ENCODE measurements at places on chromosomes 16 and 17.

GRCh38 chr17:39951924-39952679 lies 10.7 kb upstream of the GSDMA start:
- no peak for DNase-seq

GRCh38 chr16:9657641-9658040 lies 524.6 kb downstream of the GRIN2A start:
- DNase-seq = no peak

- DNase-seq = no peak
These were observed 40.8 kb downstream of the KANSL1 start for GRCh38 chr17:46152423-46152822.

DNA sequence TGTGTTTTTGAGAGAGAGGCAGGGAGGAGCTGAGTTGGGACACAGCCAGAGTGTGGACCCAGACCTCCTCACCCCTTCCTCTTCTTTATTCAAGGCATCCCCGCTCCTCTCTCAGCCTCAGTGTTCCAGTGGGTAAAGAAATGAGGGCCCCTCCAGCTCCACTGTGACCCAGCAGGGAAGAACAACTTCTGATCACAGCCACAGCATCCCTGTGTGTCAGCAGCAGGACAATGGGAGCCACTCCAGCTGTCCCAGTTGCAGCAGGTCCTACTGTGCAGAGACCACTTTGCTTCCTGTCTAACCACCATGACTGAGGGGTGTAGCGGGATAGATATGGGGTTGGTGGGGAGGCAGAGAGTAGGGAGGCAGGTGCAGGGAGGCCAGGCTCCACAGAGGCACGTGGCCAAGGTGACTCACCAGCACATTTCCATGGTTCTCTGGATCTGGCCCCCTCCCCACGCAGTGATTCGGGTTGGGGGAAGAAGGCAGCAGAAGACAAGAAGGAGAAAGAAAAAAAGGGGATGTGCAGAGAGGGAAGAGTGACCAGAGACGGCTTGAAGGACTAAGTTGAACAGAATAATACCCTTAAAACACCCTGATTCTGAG lies 24.5 kb downstream of the PIK3R5 start:
- no peak for DNase-seq

DNA sequence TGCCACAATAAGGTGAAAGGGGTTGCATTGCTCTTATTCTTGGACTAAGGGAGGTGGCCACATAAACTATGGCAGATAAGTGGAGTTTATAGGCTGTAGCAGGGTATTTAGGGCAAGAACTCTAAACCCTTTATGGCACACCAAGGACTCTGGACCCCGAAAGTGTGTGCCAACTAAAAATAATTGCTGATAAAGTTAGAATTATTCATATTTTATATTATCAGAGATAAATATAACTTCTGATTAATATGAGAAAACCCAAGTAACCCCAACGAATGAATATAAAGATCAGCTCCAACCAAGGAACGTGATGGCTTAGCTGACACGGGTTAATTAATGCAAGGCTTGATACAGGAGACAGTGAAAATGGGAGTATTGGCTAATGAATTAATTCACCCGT lies 8.8 kb upstream of the SDR42E1 start:
- DNase-seq = no peak

DNA sequence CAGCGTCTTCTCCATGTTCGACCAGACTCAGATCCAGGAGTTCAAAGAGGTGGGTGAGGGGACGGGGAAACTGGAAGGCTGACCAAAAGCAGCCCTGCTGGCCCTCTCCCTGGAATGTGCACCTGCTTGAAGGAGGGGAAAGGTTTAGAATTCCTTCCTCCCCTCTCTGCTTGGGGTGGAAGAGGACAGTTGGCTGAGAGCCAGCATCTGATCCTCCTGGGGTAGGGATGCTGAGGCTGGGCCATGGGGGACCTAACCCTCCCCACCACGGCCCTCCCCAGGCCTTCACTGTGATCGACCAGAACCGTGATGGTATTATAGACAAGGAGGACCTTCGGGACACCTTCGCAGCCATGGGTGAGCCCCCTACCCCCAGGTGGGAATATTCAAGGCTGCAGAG lies 1.3 kb downstream of the MYL11 start:
- DNase-seq = no peak

GRCh38 chr16:12646490-12647274 lies 157.0 kb downstream of the CPPED1 start:
- DNase-seq = no peak

DNA sequence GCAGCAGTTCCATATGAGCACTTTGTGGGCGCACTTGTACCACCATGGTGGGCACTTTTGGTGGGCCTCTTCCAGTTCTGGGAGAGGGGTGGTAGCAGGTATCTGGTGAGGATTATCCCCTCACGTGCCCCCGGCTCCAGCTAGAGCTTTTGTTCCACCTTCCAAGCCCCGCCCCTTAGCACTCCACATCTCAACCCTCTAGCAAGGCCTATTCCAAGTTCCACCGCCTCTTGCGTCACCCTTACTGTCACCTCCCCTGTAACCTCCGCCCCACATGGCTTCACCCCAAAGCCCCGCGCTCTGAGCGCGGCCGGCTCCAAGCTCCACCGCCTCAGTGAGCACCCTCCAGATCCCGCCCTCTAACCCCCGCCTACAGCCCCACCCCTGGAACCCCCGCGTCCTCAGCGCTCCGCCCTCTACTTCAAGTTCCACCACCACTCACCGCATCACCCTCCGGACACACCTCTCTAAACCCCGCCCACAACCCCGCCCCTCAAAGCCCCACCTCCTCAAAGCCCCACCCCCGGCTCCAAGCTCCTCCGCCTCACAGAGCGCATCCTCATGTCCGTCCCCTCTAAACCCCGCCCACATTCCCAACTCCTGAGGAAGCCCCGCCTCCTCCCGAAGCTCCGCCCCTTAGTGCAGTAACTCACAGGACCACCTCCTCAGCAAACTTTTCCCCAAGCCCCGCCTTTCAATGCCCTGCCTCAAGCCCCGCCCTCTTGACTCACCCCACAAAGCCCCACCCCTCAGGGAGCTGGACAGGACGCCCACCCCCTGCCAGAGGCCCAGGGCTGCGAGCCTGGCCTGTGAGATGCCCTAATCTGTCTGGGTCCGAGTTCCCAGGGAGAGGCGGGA lies 11.1 kb downstream of the SCN4A start:
- peak; percentile 4 for DNase-seq

GRCh38 chr17:10585529-10585928 lies 36.1 kb upstream of the MYH2 start:
- DNase-seq = no peak

GRCh38 chr16:75088216-75088615 lies 28.4 kb downstream of the LDHD start:
- no peak for DNase-seq

GRCh38 chr17:64339516-64340490 lies 50.9 kb downstream of the PECAM1 start:
- DNase-seq = no peak

- DNase-seq = peak; percentile 80
These were observed 41.7 kb downstream of the SRL start for GRCh38 chr16:4200000-4200780.

- DNase-seq = no peak
These were observed 48.4 kb downstream of the COX4I1 start for GRCh38 chr16:85847681-85848601.

DNA sequence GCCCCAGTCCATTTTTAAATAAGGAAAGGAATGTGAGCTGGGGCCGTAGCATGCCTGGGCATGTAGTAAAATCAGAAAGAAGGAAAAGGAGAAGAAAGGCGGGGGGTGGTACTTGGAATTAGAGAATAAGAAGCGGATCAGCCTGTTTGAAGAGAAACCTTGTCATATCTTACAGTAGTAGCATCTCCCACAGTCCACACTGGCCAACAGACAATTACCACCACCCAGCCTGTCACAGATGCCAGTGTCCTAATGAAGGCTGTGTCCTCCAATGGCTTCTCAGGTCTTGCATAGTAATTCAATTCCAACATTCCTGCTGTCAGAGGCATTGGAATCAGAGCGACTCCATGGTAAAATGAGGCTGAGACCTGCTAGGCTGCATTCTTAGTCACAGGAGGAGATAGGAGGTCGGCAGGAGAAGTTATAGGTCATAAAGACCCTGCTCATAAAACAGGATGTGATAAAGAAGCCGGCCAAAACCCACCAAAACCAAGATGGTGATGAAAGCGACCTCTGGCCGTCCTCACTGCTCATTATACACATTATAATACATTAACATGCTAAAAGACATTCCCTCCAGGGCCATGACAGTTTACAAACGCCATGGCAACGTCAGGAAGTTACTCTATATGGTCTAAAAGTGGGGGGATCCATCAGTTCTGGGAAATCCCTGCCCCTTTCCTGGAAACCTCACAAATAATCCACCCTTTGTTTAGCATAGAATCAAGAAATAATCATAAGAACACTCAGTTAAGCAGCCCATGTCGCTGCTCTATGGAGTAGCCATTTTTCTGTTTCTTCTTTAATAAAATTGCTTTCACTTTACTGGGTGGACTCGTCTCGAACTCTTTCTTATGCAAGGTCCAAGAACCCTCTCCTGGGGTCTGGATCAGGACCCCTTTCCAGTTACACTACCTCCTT lies 9.6 kb upstream of the AKAP10 start:
- DNase-seq = no peak

- no peak for DNase-seq
These were observed 550.0 kb downstream of the CDH13 start for GRCh38 chr16:83176802-83177201.

DNA sequence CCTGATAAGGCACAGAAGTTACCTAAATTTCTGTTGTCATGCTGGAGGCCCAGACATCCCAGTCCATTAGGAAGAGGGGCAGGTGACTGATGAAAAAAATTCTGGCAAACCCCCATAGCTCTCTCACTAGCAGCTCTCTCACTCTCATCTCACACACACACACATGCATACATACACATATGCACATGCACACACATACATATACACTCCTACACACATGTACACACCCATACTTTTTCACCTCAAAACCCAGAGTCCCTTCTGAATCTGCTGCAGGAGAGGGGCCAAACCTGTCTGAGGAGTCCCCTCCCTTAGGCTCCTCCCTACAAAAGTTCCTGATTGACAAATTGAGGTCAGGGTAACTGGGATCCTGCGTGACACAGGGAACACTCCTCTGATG lies 22.6 kb upstream of the SDR42E2 start:
- DNase-seq = no peak

DNA sequence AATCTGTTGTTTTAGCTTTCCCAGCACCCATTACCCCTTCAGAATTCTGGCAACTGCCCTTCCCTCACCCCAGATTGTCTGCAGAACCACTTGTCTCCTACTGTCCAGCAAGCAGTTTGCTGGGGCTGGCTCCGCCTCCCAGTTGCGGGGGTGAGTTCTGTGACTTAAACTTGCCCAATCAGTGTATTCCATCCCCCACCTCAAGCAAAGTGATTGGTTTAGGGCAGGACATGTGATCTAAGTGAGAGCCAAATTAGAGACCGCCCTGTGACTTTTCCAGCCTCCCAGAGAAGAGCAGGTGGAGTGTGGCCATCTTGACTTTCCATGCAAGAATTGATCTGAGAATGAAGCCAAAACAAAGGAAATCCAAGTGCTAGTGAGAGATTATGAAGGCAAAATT lies 22.7 kb upstream of the SRCIN1 start:
- DNase-seq = peak; percentile 67

GRCh38 chr17:29866746-29867404 lies 63.2 kb downstream of the SSH2 start:
- DNase-seq = peak; percentile 19

- no peak for DNase-seq
These were observed 29.9 kb downstream of the BAIAP2 start for GRCh38 chr17:81064678-81065475.

DNA sequence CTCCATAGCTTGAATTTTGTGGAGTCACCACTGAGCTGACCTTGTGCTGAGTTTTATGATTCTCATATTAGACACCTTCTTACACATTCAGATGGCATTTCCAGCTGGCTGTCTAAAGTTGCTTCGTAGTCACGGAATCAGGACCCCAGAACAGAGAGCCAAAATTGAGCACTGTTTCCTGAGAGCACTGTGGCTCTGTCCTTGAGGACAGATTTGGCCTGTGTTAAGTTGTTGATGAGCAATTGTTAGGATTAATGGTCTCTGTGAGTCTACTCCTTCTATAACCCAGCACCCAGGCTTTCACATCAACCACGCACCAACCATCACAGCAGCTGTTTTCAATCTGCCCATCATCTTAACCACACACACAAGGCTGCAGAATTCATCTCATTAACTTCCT lies 277.5 kb upstream of the HSBP1 start:
- no peak for DNase-seq

GRCh38 chr17:11487469-11487868 lies 110.8 kb upstream of the DNAH9 start:
- no peak for DNase-seq

GRCh38 chr17:17780922-17781590 lies 55.7 kb downstream of the SREBF1 start:
- DNase-seq = peak; percentile 35

DNA sequence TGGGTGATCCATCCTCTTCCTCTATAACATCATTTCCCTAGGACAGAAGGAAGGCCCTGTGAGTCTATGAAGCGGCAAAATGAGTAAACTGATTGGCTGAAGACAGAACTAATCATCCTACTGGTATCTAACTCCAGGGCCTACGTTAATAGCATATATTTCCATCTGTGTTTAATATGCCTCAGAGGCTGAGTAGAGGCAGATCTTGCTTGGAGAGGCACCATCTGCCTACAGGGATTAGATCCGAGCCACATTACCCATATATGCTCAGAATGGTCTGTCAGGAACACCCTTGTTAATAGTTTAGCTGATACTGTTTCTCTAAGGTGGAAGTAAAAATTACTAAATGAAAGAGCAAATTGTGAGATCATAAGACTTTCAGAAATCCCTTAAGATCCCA lies 13.2 kb upstream of the FOXJ1 start:
- DNase-seq = no peak

GRCh38 chr17:68560966-68561720 lies 40.0 kb downstream of the FAM20A start:
- DNase-seq = no peak

DNA sequence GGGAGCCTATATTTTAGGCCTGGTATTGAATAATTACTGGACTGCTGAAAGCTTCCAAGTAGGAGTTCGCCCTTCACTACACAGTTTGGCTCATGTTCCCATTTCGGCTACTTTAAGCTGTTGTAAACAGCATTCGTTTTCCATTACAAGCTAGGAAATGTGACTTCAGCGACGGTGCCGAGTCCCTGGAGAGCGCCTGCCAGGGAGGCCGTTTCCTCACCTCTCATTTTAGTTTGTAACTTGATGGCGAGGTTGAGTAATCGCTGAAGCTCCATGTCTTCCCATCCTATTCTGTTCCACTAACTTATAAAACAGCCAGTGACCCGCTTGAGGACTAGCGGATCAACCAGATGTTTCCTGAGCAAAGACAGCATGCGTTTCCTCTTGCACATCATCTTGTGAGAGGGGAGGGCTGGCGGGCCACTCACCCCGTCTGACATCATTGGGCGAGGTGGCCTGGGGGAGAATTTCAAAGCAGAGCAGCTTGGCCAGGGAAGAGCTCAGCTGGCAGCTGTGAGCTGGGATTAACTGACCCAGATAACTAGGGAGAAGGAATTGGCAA lies 32.9 kb downstream of the PCTP start:
- no peak for DNase-seq

- no peak for DNase-seq
These were observed 180.1 kb upstream of the SDK2 start for GRCh38 chr17:73824321-73824720.

- DNase-seq = no peak
These were observed 7.3 kb downstream of the ZZEF1 start for GRCh38 chr17:4135489-4135888.

GRCh38 chr17:80870401-80870800 lies 121.2 kb upstream of the CHMP6 start:
- DNase-seq = no peak

Measured in HAP-1 (cell line).